RCC 7860 (cell line): ENCODE measurements at places on chromosomes 4 and X.

DNA sequence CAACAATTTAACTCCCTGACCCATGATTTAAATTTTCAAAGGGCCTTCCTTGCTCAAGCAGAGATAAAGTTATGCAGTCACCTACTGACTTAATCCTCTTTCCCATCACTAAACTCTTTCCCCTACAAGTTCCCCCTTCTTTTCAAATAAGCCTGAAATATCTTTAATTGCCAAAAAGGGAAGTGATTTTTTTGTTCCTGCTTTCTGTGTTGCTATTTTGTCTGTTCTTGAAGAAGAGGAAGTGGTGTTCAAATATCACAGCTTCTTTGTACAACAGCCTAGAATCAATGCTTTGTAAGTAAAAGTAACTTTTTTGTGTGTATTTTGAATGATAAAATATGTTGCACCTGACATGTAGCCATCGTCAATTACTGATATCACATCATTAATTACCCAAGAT is 595.9 kb downstream of the CENPC start:
- DNase-seq, result no peak

DNA sequence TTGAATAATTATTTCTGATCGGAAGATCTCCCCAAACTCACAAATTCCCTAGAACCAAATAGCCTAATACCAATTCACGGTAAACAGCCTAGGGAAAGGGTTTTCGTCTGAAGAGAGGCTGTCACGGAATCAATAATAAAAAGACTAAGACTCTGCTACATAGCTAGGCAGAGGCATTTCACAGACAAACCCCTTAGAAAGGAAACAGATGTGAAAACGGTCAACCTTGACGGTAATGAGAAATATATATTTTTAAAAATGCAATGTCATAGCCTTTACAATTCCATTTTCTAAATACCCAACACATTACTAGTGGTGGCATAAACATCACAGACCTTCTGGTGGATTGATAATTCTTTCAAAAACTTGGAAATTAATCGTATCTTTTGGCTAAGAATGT is 28.4 kb downstream of the PROM1 start:
- no peak for DNase-seq

DNA sequence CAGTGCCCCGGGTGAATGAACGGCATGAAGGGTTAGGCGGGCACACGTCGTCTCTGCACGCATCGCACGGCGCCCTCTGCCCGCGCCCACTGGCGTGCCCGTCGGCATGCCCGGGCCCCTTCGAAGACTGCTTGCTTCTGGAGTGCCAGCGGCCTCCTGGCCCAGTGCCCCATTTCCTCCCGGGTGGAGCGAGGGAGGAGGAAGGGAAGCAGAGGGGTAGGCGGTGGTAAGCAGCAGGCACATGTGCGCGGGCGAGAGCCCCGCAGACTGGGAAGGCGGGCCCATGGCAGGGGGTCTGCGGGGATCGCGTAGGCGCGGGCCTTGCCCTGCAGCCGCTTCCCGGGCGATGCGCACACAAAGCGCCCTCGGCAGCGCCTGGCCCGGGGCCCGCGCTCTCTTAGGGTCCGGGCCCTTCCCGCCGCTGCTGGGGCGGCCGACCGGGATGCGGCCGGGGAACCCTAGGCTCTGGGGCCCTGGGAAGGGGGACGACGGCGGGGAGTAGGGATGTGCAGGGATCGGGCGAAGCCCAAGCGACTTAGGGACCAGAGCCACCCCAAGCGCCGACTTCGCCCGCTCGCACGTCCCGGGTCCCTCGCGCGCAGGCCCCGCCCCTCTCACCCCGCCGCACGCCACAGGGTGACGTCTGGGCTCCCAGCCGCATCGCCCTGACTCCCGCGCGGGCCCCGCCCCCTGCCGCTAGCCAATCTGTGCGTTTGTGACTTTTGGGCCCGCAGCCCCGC is 866 bp upstream of the EMD start:
- DNase-seq, result no peak

- DNase-seq, result no peak
Measured at GRCh38 chr4:123676890-123677229, 280.3 kb downstream of the SPRY1 start.

DNA sequence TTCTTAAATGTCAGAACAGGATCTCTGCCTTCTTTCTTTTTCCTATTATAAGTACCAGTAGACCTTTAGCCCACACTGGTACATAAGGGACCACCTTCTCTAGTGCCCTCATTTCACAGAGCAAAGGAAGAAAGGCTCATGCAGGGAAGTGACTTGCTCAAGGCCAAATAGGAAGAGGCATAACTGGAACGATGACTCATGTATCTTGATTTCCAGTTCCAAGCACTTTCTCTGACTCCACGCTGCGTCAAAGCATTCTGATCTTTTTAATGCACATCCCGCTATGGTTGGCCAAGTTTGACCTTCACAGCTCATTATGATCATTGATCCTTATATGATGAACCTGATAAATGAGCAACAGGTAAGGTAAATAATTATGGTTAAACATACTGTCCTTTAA is 542.0 kb downstream of the GBA3 start:
- peak; percentile 37 for DNase-seq

DNA sequence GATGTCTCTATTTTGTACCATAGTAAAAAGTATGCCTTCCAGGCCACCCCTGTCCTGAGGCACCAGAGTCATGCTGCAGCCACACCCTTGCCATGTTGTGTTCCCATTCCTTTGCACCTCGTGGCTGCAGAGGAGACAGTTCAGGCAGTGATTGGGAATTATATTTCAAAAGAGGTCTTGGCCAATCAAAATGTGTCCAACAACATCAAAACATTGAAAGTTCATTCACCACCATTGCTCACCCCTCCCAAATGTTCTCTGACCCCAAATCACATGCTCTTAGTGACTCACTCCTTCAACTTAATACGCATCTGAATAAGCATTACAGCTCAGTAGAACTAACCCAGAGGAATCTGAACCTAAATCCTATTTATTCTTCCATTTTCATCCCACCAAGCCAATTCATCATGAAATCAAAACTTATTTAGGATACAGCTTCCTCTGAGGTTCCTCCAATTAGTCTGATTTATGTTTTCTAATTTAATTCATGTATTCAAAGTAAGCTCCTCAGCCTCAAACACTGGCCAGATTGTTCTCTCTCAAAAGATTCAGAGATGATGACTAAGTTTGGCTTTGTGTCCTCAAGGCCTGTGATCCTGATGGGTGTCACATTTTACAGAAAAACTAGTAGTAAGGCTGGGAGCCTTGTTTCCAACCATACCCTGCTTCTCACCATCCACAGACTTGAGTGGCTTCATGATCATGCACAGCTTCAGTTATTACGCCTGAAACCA is 323.2 kb upstream of the INTU start:
- no peak for DNase-seq

GRCh38 chrX:140918398-140919038 is 83.9 kb upstream of the SPANXB1 start:
- peak; percentile 42 for DNase-seq

GRCh38 chr4:46404981-46405380 is 15.1 kb upstream of the GABRA2 start:
- DNase-seq, result no peak

- DNase-seq, result peak; percentile 18
Measured at GRCh38 chr4:143251779-143252178, 67.1 kb downstream of the USP38 start.

- no peak for DNase-seq
Measured at GRCh38 chr4:76607266-76607799, 172.3 kb downstream of the SHROOM3 start.

DNA sequence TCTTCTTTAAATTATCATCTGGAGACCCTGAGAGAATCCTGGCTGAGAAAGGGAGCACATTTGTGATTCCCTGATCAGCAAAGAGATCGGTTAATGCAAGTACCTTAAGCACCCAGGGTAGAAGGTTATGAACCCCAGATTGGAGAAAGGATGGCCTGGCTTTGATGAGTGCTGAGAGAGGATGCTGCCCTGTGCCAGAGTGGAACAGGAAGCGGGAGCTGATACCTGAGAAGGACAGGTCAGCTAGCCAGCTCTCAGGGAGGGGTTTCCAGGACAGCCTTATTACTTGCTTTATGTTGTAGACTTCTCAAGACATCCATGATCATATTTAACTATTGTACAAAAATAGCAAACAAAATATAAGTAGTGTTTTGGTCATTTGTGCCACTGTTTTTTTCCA is 141.9 kb downstream of the GATB start:
- DNase-seq, result no peak

DNA sequence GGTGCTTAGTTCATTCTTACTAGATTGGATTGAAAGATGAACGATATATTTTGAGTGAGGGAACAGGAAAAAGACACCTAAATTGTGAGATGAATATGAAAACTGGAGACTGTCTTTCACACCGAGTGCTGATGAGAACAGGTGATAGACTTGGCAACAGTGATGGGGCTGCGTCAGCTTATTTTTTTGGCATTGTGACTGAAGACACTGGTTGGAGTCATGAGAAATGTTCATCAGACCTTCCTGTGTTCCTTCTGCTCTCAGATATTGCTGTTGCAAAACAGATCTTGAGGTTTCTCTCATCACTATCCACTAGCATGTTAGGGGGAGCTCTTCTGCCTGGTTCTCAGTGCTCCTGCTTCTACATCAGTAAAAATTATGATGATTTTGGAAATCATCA is 124.2 kb upstream of the KCNIP4 start:
- no peak for DNase-seq

GRCh38 chr4:77600521-77601451 is 4.8 kb upstream of the CXCL13 start:
- DNase-seq, result peak; percentile 27

DNA sequence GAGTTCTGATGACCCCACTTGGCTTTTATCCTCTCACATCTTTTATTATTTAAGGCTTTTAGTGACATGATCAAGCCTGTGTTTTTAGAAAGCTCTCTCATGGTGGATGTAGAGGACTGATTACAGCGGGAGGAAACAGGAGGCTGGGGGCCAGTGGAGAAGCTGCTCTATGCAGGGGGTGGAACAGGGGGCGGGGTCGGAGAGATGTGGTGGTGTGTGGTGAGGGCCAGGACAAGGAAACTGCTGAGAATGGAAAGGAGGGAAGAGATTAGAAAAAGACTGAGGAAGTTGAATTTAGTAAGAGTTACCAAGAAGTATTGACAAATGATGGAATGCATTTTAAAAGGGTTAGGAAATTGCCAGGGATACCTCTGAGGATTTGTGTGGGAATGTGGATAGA is 292.2 kb downstream of the ZIC3 start:
- DNase-seq, result no peak

GRCh38 chr4:99201690-99202089 is 17.4 kb downstream of the ADH6 start:
- DNase-seq, result no peak

GRCh38 chr4:6426571-6427438 is 45.6 kb downstream of the PPP2R2C start:
- no peak for DNase-seq

DNA sequence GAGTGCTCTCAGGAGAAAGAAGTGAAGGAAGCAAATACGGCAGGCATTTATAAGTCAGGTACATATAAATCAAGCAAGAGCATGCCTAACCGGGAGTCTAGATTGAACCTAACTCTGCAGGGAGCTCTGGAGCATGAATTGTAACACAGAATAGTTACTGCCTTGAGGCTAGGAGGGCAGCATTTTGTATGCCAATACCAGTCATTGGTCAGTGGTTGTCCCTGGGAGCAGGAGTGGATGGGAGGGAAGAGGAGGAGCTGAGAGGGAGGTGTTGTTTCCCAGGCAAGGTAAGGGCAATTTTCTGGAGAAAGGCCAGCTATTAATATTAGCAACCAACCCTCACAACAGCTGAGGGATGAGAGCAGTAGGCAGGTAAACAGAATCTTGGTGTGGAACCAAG is 224.7 kb upstream of the DCAF8L1 start:
- no peak for DNase-seq

DNA sequence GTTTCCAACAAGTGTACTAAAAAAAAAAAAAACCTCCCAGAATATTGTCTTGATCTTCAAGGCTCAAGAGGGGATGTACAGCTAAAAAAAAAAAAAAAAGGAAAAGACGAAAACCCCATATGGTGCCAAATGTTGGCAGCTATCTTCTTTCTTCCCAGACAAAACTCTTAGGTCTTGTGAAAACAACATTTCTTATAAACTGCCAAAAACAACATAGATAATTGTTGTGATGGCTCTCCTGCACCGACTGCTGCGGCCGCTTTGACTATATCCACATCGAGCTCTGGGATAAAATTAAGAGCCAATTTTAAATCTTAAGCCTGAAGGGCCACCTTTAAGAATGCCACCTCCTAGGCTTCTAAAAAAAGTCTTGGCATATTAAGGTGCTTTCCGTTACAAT is 23.5 kb downstream of the PDGFC start:
- DNase-seq, result no peak

DNA sequence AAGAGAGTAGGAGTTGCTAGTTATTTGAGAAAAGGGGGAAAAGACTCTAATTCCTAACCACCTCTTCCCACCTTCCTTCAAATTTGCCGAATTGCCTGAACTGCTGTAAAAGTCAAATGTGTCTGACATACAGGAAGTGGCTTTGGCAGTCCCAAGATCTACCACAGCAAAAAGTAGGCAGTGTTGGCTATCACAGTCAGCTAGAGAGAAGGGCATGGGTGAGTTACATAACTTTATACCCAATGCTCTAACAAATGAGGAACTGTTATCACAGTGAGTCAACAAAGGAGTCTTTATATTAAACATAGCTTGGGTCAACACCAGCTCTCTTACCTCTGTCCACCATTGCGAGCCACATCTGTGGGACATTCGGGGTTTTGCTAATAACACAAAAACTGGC is 2.4 kb upstream of the MBNL3 start:
- DNase-seq, result no peak

- DNase-seq, result no peak
Measured at GRCh38 chr4:148061795-148062194, 329.9 kb downstream of the ARHGAP10 start.

DNA sequence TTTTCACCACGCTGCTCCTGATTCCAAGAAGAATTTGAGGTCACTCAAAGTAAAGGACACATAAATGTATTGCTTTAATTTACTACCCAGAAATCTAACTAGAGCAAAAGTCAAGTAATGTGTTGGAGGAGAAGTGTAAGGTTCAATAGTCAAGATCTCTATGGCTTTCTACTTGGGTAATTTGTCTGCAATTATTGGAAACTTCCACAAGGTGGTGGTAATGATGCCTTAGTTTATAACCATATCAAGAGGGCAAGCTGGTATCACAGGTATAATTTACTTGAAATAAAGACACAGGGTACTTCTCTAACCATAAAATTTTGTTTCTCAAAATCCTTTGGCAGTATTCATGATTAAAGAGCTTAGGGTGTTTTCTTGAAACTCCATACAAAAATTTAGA is 10.2 kb upstream of the GRIA3 start:
- DNase-seq, result no peak

DNA sequence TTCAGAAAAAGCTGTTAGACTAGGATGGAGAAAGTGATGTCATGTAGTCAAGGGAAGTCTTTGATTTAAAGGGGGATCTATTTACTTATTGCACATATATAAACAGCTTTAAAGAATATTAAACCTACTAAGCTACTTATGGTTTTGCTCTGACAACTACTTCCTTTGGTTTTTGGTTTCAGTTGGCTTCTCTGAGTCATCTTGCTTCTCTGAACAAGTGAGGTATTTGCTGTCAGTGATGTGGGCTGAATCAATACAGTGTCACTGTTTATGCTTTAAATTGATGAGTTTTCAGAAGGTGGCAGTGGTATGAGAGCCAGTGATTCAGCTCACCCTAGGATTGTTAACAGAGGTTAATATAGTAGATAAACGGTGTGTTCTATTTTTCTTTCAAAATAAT is 75.1 kb downstream of the CEP44 start:
- peak; percentile 61 for DNase-seq
